AG09309 (cell line): ENCODE measurements at places on chromosomes 7 and 10.

- no peak for DNase-seq
Observed at GRCh38 chr10:72238392-72239175, 22.5 kb upstream of the ASCC1 start.

- DNase-seq = no peak
Observed at GRCh38 chr10:129673292-129673691, 206.3 kb downstream of the MGMT start.

GRCh38 chr7:18760046-18760445 is 264.5 kb downstream of the HDAC9 start:
- no peak for DNase-seq

- DNase-seq = no peak
Observed at GRCh38 chr10:6139470-6139869, 50.6 kb downstream of the RBM17 start.

- DNase-seq = no peak
Observed at GRCh38 chr10:7485799-7486198, 75.0 kb upstream of the SFMBT2 start.

DNA sequence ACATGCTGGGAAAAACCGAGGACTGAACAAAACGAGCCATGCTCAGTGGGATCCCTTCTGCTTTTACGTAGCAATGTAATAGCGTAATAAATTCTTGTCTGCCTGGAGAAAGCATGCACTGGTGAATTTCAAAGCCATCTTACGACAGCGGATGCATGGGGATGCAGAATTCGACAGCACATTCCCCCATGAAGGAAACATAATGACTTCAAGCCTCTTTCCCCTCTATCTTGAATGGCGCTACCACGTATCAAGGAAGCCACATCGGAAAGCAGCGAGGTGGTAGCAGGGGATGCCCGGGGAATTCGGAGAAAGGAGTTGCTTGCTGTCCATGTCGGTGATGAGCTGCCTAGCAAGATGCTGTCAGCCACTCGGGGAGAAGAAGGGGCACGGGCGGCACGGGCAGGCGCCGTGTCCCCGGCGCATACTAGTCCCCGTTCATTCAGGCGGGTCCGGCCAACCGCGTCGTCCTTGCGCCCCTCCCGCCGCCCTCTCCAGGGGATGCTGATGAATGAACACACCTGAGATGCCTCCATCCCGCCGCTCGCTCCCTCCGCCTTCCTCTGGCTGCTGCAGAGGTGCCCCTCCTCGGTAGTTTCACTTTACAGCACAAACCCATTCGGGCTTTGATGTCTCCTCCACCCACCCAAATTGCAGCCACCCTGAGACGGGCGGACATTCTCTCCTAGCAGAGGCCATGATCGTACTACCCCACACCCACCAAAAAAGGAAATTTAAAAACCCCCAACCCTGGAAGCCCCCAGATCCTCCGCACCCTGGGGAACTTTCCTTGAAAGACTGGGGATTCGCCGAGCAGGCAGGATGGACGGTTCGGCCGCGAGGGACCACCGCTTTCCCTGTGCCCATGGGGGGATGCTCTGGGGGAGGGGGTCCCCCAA is 644 bp downstream of the SORBS1 start:
- no peak for DNase-seq

DNA sequence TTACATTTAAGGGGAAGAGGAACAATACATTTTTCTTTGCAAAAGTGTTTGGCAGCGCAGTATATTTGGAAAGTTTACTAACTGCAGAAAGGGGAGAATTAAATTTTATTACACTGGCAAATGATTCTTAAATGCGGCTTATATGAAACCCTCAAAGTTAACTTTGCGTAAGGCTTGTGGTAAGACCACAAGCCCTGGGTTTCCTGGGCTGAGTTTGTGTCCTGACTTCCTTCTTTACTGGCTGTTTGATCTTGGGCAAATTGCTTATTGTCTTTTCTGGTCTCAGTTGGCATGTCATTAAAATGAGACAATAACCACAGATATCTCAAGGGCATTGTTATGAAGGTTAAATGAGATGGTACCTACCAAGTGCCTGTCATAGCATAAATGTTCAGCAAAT is 106.8 kb downstream of the GLRX3 start:
- DNase-seq = no peak

DNA sequence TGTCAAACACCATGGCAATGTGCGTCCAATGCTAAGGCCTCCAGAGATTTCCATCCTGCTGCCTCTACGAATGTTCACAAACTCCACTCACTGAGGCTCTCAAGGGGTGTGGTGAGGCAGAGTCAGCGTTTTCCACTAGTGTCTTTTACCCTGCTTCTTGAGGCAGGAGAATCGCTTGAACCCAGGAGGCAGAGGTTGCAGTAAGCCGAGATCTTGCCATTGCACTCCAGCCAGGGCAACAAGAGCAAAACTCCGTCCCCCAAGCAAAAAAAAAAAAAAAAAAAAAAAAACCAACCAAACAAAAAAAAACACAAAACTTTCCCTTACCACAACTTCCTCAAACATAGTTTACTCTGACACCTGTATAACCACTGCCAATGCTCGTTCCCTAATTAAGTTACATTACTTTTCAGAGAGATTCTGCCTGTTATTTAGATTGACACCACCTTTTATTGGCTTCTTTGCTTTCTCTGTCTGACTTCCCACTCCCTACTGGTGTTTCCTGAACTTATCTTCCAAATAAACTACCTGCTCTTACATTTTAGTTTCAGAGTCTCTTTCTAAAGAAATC is 102.1 kb upstream of the ZNF746 start:
- no peak for DNase-seq

DNA sequence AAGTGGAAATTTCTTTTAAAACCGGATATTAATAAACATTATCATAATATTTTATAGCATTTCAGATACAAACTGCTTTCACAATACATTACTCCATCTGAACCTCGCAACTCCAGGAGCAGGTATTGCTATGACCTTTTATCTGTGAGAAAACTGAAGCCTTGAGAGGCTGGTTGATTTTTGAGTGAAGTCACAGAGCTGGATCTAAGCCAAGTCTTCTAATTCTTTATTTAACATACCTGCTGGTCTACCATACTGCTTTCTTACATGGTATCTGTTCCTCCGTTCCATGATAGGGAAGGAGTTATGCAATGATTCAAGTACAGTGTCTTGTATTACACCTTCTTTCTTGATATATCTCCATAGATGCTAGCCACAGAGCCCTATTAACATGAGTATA is 37.4 kb upstream of the ITGB8 start:
- DNase-seq = no peak

DNA sequence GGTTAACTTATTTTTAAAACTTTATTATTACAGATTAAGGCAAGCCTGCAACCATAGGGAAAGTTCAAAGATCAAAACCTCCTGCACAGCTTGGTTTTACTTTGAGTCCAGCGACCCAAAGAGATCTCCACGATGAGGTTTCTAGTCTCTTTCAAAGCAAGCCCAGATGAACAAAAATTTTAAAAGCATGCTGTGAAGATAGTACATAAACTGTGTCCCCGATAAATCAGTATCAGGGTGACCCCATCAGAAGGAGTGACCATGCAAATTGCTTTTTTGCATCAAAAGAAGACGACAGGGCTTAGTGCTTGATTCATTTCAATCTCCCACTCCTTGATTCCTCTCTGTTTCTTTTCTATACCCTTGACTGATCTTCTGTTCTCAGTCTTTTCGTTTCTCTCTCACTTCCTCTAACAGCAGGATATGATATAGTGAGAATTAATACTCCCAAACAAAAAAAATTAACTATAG is 16.0 kb upstream of the DNTT start:
- DNase-seq = no peak

- no peak for DNase-seq
Observed at GRCh38 chr7:122970740-122971725, 24.5 kb downstream of the TAS2R16 start.

- DNase-seq = no peak
Observed at GRCh38 chr10:19917751-19918478, 101.7 kb downstream of the PLXDC2 start.

DNA sequence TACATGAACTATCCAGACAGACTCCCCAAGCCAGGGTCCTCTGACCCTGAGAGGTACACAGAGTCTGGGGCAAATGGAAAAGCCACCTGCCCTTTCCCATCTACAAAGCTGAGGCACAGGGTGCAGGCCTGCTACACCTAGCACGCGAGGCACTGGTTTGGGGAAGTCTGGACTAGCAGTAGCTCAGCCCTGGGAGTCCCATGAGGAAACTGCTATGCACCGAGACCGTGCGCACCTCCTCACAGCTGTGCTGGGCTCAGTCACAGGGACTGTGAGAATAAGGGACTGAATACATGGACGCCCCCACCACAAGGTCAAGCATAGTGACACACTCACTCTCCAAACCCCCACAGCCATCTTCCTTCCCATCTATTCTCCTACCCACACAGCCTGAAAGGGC is 8.2 kb downstream of the MAT1A start:
- no peak for DNase-seq

GRCh38 chr7:88358526-88358838 is 51.8 kb upstream of the STEAP4 start:
- DNase-seq = no peak

- DNase-seq = no peak
Observed at GRCh38 chr7:123431075-123431614, 103.2 kb downstream of the IQUB start.

- no peak for DNase-seq
Observed at GRCh38 chr7:158867214-158867984, 11.0 kb downstream of the DYNC2I1 start.

GRCh38 chr7:39406467-39406866 is 159.7 kb upstream of the YAE1 start:
- no peak for DNase-seq

DNA sequence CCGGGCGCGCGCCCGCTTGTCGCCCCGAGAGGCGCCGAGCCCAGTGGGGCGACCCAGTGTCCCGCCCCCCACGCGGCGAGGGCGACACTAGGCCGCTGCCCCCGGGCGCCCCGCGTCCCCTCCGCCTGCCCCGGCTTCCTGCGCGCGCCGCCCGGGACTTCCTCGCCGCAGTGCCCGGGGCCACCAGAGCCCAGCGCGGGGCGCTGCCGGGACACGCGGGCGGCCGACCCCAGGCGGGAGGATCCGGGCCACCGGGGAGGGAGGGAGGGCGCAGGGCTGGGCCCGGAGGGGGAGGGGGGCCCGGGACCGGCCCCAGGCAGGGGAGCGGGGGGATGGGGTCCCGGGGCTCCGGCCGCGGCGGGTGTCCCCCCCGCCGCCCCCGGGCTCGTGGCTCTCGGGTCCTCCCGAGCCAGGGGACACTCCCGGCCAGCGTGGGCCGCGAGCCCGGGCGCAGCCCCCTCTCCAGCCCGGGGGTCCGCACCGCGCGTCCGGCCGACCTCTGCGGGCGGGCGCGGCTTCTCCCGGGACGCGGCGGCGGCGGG is 435 bp upstream of the PWWP2B start:
- DNase-seq = no peak

DNA sequence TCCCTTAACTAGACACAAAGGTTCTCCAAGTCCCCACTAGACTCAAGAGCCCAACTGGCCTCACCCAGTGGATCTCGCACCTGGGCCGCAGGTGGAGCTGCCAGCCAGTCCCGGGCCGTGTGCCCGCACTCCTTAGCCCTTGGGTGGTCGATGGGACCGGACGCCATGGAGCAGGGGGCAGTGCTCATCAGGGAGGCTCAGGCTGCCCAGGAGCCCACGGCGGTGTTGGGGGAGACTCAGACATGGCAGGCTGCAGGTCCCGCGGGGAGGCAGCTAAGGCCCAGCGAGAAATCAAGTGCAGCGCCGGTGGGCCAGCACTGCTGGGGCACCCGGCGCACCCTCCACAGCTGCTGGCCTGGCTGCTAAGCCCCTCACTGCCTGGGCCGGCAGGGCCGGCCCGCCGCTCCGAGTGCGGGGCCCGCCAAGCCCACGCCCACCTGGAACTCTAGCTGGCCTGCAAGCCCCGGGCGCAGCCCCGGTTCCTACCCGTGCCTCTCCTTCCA is 130.5 kb downstream of the RALA start:
- no peak for DNase-seq

GRCh38 chr7:107703872-107704271 is 40.1 kb upstream of the CBLL1 start:
- no peak for DNase-seq

DNA sequence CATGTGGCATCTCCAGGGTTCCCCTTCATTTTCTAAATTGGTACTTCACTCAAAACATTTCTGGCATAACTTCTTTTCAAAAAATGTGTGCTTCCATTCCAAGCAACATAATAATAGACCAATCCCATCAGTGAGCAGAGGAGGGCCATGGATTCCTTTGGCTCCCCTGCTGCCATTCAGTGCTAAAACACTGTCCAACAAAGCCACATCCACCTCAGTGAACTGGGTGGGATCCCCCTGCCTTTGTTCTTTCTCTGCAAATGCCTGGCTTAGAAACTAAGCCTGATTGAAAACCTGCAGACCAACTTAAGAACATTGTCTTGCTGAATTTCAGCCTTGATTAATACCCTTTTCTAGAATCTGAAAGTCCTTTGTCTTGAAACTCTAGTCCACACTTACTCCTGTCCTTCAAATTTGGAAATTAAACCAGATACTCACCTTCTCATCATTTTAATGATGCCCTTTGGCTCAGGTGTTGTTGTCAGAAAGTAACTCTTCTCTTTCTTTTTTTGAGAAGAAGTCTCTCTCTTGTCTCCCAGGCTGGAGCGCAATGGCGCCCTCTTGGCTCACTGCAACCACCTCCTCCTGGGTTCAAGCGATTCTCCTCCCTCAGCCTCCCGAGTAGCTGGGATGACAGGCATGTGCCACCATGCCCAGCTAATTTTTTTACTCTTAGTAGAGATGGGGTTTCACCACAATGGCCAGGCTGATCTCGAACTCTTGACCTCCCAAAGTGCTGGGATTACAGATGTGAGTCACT is 132.3 kb downstream of the PLXNA4 start:
- no peak for DNase-seq

GRCh38 chr10:8116926-8117493 is 62.5 kb downstream of the GATA3 start:
- DNase-seq = no peak
